ENCODE measurements at places on chromosomes 3 and 15. TPM values are rescaled to one million over a fixed set of nuclear protein-coding genes. Genes with fewer than 3 reads are reported as not detected.

The COX5A gene
- 134 TPM for total RNA-seq

The PODXL2 gene
- 4.2 TPM for total RNA-seq

The GCSAM gene
- total RNA-seq: not detected

The TRH gene
- total RNA-seq: 0.85 TPM

The UACA gene
- 33.1 TPM for total RNA-seq

The SOX14 gene
- total RNA-seq: not detected

The PLSCR2 gene
- total RNA-seq: not detected

The FAM81A gene
- total RNA-seq: not detected

The SMCO1 gene
- not detected for total RNA-seq

The PTPRG gene
- total RNA-seq: 76.8 TPM

The IGF1R gene
- 13.2 TPM for total RNA-seq

The DNAH1 gene
- total RNA-seq: 1.2 TPM

The FGF7 gene
- 42.9 TPM for total RNA-seq

The RPL39L gene
- total RNA-seq: 19.2 TPM

The TMEM62 gene
- total RNA-seq: 2.0 TPM

The KCNMB2 gene
- not detected for total RNA-seq

The SH3GL3 gene
- 1.3 TPM for total RNA-seq

The WDR49 gene
- not detected for total RNA-seq

The ELP6 gene
- total RNA-seq: 26.3 TPM

The CELF6 gene
- total RNA-seq: 0.43 TPM

The FGF12 gene
- 0.09 TPM for total RNA-seq

The ACTRT3 gene
- 6.5 TPM for total RNA-seq

The GOLGA6B gene
- not detected for total RNA-seq

The DCBLD2 gene
- 60.8 TPM for total RNA-seq

The DUOXA1 gene
- not detected for total RNA-seq

The VWA5B2 gene
- not detected for total RNA-seq

Data from pericardium fibroblast (primary cell).